ENCODE measurements at places on chromosomes 16 and 17.

GRCh38 chr17:76822184-76822778 lies 45.9 kb upstream of the MGAT5B start:
- DNase-seq, result no peak

DNA sequence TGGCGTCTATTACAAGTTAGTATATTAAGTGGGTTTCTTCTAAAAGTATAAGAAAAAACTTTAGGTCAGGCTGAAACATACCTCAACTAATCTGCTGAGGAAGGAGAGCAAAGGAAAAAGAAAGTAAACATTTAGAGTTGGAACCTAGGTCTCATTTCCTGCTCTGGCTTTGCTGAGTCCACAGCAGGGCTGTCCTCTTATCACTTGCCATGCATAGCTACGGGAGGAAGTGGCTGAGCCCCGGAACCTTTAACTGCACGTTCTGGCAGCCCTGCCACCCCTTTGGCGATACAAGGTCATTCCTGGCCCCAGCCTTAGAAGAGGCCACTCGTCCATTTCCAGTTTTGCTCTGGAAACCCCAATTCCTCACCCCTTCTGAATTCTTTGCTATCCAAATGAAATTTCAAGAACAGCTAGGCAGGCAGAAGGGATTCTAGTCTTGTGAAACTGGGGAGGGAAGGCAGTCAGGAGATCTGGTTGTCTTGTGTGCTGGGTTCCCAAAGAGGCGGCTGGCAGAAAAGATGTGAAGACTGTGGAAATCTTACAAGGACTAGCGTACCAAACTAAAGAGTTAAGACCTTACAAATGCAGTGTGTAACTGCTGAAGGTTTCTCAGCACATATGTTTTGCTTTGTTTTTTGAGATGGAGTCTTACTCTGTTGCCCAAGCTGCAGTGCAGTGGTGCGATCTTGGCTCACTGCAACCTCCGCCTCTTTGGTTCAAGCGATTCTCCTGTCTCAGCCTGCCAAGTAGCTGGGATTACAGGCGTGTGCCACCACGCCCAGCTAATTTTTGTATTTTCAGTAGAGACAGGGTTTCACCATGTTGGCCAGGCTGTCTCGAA lies 19.1 kb downstream of the WIPI1 start:
- DNase-seq, result peak; percentile 49

GRCh38 chr16:30585022-30585399 lies 486 bp downstream of the ZNF785 start:
- no peak for DNase-seq

- DNase-seq, result no peak
These were observed 3.2 kb downstream of the CCR7 start for GRCh38 chr17:40561871-40562611.

GRCh38 chr16:66662445-66663194 lies 33.9 kb downstream of the CMTM4 start:
- DNase-seq, result no peak

- DNase-seq, result no peak
These were observed 83.9 kb downstream of the HIC1 start for GRCh38 chr17:2138761-2139160.

- no peak for DNase-seq
These were observed 25.4 kb upstream of the SSTR5 start for GRCh38 chr16:1047123-1047522.

- DNase-seq, result no peak
These were observed 985.7 kb downstream of the CDH8 start for GRCh38 chr16:61050547-61050946.

GRCh38 chr16:81808933-81809480 lies 29.9 kb downstream of the PLCG2 start:
- peak; percentile 81 for DNase-seq

GRCh38 chr17:5198472-5198871 lies 6.8 kb upstream of the ZNF594 start:
- DNase-seq, result no peak

DNA sequence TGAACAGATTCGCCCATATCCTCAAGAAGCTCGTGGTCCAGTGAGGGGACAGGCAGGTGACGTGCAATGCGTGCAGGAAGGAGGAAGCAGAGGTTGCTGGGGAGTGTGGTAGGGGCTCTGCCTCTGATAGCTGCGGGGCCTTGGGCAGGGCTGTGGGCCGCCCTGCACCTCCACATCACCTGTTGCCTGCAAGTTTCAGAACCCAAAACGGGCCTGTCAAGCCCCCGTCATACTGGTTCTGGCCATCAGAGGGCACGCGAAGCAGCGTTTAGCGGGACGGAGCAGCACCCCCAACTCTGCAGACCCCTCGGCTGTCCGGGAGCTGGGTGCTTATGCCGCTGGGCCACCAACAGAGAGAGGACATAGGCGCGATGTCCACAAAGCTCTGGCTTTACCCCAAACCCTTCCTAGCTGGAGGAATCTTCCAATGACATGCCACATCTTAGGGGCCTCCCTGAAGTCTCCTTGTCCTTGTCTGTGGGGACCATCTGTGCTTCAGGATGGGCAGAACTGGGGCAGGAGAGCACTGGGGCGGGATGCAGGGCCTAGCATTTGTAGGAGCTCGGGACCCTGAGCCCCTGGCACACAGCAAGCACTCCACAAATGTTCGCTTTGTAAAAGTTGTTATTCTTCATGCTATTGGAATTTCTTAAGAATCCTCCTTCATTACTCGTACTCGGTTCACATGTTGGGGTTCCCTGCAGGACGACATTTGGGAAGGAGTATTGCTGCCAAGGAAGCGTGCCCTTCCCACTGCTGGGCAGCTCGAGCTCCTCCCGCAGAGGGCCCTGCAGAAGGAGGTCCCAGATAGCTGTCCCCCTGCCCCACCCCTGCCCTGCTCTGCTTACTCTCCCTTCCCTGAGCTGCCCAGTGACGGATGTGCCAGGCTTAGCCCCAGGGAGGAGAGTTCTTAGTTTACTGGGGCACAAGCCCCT lies 64.3 kb downstream of the CNGB1 start:
- no peak for DNase-seq

DNA sequence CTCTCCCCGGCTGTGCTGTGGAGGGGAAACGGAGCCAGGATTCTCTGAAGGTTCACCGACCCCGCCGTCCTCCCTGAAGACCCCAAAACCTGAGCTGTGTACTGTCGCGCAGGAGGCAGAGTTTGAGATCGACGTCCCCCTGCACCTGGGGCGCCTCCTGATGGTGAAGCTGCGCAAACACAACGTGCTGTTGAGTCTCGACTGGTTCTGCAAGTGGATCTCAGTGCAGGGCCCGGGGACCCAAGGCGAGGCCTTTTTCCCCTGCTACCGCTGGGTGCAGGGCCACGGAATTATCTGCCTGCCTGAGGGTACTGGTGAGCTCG lies 62.6 kb upstream of the TEKT1 start:
- no peak for DNase-seq

- DNase-seq, result no peak
These were observed 14.7 kb downstream of the BEAN1 start for GRCh38 chr16:66441586-66442375.

GRCh38 chr16:28623172-28623711 lies 13.4 kb upstream of the SULT1A1 start:
- DNase-seq, result no peak

DNA sequence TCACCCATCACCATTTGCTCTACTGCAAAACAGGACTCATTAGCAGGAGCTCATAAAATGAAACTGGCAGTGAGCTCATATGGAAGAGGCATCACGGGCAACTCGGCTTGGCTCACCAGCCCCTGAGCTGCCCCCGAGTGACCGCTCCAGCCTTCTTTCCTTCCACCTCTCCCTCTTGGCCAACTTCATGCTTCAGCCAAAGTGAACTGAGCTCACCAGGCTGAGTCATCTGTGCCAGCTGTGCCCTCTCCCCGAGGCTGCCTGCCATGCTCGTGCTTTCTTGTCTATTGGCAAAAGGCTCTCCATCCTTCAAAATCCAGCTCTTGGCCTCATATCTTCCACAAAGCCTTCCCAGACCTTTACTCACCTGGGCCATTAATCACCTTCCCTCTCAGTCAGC lies 391.4 kb downstream of the WWOX start:
- no peak for DNase-seq

DNA sequence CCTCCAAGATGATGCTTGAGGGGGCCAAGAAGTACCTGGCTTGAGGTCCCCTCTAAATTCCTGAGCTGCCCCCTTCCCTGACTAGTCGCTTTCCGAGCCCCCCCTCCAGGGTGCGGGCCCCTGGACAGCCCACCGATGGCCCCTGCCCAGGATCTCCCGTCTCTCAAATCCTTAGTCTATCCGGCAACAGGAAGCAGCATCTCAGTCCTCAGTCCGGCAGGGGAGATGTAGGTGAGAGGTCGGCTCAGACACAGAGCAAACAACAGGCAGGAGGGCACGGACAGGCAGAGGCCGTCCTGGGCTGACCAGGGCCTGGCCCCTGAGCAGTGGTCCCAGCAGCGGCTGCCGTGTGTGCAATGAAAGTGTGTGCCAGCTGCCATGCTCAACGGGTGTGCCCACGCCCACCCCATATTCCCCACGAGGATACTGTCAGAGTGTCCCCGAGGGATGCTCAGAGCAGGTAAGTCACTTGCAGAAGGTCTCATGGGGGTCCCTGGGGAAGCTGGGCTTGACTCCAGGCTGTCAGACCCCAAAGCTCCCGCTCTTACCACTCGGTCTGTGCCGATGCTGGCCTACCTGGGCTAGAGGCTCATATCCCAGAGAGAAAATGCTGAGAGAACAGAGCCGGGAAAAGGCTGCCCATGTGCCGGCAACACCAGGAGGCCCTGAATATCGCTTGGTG lies 7.2 kb downstream of the SLC43A2 start:
- no peak for DNase-seq

GRCh38 chr16:11916524-11917285 lies 949 bp upstream of the GSPT1 start:
- no peak for DNase-seq

DNA sequence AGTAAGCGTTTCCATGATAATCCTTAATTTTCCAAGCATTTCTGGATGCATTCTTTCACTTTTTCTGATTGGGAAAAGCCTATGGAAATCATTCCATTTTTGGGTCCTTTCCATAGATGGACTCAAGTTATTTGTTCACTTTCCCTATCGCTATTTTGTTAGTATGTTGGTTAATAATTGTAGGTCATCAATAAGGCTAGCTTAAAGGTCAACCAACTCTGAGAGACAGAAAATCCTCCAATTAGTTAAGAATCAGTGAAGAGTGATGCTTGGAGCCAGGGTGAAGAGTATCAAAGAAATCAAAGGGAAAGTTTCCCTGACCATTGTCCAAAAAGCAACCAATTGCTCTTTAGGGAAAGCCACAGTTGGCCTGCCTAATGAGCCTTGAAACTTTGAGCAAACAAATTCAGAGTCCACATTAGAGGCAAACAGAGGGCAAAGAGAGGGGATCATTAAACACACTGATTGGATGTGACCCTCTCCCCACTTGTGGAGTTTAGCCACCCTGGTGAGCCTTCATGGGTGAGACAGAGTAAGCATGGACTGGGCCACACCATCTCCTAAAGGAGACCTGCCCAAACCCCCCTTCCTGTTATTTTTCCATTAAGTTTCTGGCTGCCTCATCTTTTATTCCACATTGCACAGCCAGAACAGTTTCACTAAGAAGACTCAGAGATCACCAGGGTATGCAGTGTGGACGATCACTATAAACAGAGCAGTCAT lies 133.4 kb upstream of the DYNLRB2 start:
- peak; percentile 31 for DNase-seq

GRCh38 chr17:73690676-73691075 lies 46.4 kb upstream of the SDK2 start:
- DNase-seq, result no peak

DNA sequence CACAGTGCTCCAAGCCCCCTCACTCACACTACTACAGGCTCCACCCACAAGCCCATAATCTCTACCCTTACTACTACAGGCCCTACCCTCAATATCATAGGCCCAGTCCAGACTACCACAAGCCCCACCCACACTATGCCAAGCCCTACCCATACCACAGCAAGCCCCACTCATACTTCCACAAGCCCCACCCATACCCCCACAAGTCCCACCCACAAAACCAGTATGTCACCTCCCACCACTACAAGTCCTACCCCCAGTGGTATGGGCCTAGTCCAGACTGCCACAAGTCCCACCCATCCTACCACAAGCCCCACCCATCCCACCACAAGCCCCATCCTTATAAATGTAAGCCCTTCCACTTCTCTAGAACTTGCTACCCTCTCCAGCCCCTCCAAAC lies 13.8 kb downstream of the RIPOR1 start:
- DNase-seq, result no peak

- no peak for DNase-seq
These were observed 3.8 kb downstream of the IL21R start for GRCh38 chr16:27405546-27406451.

GRCh38 chr16:50584033-50584722 lies 36.0 kb downstream of the NKD1 start:
- no peak for DNase-seq

GRCh38 chr17:29740017-29740416 lies 117.3 kb upstream of the CORO6 start:
- no peak for DNase-seq

DNA sequence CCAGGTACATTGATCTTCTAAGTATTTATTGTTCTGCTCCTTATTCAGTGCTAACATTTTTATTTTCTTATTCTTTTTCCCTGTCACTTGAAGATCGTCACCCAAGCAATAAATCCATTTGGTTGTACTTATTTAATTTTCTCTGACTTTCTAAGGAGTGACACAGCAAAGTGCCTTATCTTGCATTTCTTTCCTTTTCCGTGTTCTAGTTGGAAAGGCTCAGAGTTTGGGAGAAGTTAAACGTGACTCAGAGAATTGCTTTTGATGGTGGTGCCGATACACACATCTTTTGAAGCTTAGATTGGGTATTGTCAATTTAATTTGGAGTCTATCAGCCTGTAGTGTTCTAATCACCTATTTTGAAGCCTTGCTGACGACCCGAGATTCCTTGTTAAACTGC lies 72.0 kb downstream of the PITPNC1 start:
- DNase-seq, result no peak

- no peak for DNase-seq
These were observed 85.0 kb downstream of the GRIN2A start for GRCh38 chr16:10097271-10097670.

DNA sequence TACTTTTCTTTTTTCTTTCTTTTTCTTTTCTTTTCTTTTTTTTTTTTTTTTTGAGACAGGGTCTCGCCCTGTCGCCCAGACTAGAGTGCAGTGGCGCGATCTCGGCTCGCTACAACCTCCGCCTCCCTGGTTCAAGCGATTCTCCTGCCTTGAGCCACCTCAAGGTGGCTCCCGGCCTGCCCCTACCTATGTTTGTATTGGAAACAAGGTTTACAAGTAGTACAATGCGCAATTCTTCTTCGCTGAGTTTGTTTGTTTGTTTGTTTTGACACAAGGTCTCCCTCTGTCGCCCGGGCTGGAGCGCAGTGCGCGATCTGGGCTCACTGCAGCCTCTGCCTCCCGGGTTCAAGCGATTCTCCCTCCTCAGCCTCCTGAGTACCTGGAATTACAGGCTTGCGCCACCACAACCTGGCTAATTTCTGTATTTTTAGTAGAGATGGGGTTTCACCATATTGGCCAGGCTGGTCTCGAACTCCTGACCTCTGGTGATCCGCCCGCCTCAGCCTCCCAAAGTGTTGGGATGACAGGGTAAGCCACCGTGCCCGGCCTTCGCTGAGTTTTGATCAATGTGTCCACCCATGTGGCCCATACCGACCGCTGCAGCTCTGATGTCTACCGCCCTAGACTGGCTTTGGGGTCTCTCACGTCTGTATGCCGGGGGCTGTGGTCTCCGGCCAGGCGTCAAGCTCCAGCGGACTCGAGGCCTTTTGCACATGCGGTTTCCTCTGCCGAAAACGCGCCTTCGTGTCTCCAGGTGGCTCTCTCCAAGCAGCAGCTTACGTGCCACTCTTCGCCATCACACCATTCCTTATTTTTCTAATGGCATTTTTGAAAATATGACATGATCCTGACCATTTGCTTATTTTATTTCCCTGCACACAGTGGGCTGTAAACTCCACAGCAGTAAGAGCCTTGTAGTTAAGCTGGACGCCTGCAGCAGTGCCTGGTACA lies 1.1 kb upstream of the YBX2 start:
- DNase-seq, result no peak

Measured in mucosa of gallbladder (tissue), 1 donor.